Stimulated activated CD4-positive, alpha-beta T cell treated with anti-CD3 and anti-CD28 coated beads, Interleukin-1b, Interleukin-23, amount 100 ng/mL, for 1 hour (primary cell): ENCODE measurements at places on chromosomes 1 and 21.

- DNase-seq = no peak
These were observed 818 bp downstream of the FHL3 start for GRCh38 chr1:38004284-38005108.

- DNase-seq = no peak
These were observed 209.9 kb downstream of the SDCCAG8 start for GRCh38 chr1:243465738-243466137.

- DNase-seq = no peak
These were observed 1.5 kb upstream of the ATP1A2 start for GRCh38 chr1:160114085-160114484.

DNA sequence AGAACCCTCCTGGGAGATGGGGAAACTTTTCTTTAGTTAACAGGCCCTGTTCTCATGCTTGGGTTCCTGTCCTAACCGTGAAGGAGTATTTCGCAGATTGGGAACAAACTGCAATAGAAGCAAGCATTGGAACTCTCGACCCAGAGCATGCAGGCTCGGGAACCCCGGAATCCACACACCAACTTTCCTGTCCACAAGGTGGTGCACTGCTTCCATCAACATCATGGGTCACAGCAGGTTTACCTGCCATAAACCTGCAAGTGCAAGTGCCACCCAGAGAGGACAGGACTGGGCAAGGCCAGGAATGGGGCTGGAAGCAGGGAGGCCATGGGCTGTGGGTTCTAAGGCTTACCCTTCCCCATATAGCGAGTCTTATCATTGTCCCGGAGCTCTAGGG is 6.9 kb downstream of the ENO1 start:
- DNase-seq = no peak

GRCh38 chr1:236303675-236304074 is 21.9 kb upstream of the ERO1B start:
- no peak for DNase-seq

GRCh38 chr1:194227161-194227560 is 1040.7 kb upstream of the B3GALT2 start:
- no peak for DNase-seq

GRCh38 chr1:230284891-230285290 is 141.2 kb downstream of the PGBD5 start:
- no peak for DNase-seq

GRCh38 chr1:185650602-185651230 is 83.5 kb upstream of the HMCN1 start:
- no peak for DNase-seq

GRCh38 chr1:30930631-30931173 is 22.1 kb upstream of the SDC3 start:
- no peak for DNase-seq

- DNase-seq = no peak
These were observed 48.8 kb downstream of the CLSTN1 start for GRCh38 chr1:9774712-9775679.

GRCh38 chr1:94095744-94096469 is 25.0 kb downstream of the ABCA4 start:
- DNase-seq = no peak

- no peak for DNase-seq
These were observed 234.7 kb downstream of the SETD4 start for GRCh38 chr21:35825370-35826353.

- DNase-seq = no peak
These were observed 12.5 kb upstream of the DNM3 start for GRCh38 chr1:171828794-171829193.

DNA sequence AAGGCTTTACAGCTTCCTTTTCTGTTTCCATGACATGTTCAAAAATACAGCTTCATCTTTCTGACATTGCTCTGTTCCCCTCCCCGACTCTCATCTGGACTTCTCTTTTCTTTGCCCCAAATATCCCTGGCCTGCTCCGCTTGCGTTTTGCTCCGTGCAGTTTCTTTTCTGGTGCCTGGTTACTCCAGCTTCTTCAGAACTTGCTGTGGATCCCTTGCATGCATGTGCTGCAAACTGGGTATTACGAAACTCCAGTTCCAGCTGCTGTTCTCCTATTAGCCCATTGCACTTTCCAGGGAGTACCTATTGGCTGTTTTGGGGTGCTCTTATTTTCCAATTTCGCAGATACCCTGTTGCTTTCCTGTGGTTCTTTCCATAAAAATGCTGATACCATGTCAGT is 9.9 kb upstream of the NDC1 start:
- DNase-seq = no peak
